ENCODE measurements at places on chromosomes 12 and 14.

- DNase-seq = no peak
These were observed 324.5 kb downstream of the PCNX1 start for GRCh38 chr14:71231521-71232393.

DNA sequence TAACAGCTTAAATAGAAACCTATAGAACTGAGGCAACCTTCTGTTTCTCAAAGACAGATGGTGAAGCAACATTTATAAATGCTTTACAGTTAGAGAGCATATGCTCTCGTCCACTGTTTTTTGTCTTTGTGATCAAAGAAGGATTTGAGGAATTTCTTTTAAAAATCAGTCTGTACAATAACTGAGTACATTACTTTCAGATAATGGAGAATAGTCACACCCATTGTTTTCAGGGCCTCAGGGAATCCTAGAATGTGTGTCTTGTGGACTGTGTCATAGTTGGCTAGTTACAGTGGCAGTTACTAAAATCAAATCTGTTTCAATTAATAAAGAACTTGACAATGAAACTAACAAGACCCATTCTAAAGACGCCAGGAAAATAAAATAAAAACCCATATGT lies 107.9 kb downstream of the PRKCH start:
- no peak for DNase-seq

DNA sequence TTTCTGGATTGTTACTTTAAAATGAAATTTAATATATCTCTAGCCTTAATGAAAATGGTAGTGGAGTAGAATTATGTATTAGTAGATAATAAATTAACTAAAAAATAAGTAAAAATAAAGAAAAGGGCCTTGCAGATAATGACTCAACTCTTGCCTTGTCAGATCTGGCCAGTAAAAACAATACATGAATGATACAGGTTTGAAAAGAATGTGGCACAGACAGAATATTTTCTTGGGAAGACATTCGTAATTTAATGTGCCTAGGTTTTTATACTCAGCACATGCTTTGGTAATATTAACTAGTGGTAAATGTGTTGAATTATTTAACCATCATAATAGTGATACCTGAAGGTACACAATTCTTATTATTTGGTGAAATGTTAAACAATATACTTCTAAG lies 28.3 kb downstream of the ATF7IP start:
- no peak for DNase-seq

GRCh38 chr12:91230841-91231240 lies 48.2 kb upstream of the DCN start:
- DNase-seq = no peak

GRCh38 chr14:64671591-64671990 lies 32.6 kb upstream of the PLEKHG3 start:
- no peak for DNase-seq

DNA sequence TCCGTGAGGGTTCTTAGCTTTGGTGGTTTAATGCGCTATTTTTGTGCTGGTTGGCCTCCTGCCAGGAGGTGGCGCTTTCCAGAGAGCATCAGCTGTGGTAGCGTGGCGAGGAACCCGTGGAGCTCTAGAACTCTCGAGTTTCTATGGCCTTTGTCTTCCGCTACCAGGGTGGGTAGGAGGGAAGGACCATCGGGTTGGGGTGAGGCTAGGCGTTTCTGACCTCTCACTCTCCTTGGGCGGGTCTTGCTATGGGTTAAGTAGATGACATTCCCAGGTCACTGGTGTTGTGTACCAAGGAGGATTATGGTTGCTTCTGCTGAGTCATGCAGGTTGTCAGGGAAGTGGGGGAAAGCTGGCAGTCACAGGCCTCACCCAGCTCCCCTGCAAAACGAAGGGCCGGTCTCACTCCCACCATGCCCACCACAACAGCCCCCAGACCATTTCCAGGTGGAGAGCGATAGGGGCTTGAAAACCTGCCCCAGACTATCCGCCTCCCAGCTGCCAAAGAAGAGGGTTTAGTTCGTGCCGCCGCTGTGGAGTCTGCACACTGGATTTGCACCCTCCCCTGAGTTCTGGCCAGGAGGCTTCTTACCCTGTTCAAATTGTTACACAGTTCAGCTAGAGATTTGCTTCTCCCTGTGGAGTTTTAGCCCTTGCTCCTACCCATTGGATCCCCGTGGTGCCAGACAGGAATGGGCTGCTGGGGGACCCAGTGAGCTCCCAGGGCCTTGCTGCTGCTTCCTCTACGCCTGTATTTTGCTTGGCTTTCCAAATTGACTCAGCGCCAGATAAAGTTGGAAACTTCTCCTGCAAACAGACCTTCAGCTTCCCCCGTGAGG lies 21.9 kb downstream of the RNFT2 start:
- no peak for DNase-seq

- DNase-seq = no peak
These were observed 239.1 kb downstream of the SSPN start for GRCh38 chr12:26434299-26435068.

DNA sequence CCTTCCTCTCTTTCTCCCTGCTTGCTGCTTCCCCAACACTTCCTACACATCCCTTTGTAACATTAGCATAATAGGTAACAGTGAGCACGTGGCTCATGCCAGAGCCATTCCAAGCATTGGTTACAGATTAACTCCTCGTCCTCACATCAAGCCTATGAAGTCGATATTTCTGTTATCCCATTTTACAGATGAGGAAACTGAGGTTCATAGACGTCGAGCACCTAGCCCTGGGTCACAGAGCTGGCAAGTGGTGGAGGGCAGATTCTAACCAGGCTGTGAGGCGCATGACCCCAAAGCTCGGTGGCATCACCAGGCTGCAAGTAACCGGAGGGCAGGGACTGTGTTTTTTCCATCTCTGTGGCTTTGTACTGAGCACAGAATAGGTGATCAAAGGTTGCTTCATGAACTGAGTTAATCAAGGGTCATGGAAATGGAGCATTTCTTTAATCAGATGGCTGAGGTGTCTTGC lies 5.7 kb upstream of the SERPINA1 start:
- DNase-seq = no peak

GRCh38 chr12:69919495-69919894 lies 94.5 kb downstream of the MYRFL start:
- DNase-seq = no peak

GRCh38 chr12:70197345-70197744 lies 45.9 kb upstream of the CNOT2 start:
- DNase-seq = no peak

DNA sequence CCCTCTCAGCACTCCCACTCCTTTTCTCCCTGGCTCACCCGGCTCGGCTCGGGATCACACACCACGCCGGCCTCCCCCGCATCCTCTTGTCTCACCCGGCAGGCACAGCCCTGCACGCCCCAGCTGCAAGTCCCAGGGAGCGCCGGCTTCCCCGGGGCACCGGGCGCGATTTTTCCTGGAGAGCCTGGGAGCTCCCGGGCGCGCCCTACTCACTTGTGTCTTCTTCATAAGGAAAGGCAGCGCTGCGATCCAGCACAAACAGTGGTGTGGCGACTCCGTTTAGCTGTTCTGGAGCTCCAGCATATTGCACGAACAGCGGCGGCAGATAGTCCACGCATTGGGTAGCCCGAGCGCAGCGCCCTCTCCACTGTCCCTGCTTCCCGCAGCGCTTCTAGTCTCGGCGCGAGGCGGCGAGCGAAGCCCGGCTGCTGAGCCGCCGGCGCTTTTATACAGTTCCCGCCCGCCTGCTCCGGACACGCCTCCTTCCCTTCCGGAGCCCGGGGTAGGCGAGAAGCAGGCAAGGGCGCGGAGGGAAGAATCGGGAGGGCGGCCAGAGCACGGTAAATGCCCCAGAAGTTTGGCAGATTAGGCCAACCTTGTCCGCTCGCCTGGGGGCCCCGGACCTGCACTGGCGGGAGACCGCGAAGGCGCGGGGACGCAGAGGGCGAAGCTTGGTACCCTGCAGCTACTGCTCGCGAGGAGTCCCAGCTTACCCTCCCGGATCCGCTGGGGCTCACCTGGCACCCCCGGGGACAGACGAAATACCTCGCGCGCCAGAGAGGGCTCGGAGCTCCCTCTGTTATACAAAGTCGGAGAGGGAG lies at the start of gene KITLG:
Gene KITLG (minus strand): TSS at position 421 of the 821 bp plus-strand sequence. CDS start 193 bp downstream, at position 228.
- DNase-seq = peak; percentile 48

DNA sequence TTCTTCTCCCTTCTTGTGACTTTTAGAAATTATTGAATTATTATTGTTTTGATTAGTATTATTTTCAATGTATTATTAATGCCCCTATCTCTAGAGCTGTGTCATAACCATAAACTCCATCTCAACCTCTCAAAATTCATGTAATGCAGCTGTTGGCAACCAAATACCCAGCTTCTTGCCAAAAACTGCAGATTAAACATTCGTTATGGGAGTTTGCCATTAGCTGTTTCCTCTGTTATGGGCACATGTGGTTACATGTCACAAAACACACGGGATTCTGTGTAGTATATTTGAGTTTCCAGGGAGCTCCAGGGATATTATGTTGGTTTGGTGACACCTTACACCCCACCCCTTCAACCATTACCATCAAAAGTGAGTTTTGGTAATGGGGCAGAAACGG lies 2.8 kb upstream of the ALX1 start:
- no peak for DNase-seq

DNA sequence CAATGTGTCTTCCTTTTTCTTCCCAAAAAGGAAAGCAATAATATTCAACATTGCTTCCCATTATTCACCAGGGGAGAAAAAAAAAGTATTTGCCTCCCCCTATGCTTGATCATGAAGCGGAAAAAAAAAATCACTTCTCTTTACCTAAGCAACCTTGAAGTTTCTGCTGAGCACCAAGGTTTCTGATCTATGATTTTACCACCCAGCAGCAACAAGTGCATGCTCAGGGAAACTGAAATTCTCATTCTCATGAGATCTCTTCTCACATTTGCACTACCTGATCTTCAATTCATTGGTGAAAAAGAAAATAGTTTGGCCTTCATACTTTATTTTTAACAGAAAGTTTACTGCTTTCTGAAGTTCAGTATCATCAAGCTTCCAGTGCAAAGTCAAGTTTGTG lies 125.8 kb downstream of the ARMH4 start:
- no peak for DNase-seq

DNA sequence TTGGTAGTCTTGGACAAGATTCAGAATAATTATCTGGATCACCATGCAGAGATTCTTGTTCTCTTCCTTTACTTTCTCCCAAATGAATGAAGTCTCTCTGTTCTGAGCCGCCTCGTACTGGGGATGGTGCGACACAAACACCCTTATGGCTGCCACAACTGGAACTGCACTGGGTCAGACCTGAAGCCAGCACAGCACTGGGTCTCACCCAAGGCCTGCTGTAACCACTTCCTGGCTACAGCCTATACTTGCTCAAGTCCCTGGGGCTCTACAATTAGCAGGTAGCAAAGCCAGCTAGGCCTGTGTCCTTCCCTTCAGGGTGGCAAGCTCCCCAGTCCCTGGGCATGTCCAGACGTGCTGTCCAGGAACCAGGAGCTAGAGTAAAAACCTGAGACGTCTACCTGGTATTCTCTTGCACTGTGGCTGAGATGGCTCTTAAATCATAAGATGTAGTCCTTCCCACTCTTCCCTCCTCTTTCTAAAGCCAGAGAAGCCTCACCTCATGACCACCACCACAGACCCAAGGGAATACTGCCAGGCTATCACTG lies 27.6 kb downstream of the IFNG start:
- no peak for DNase-seq

- no peak for DNase-seq
These were observed 25.0 kb downstream of the ELK3 start for GRCh38 chr12:96218989-96219678.

- no peak for DNase-seq
These were observed at the start of gene GSG1 for GRCh38 chr12:13103391-13104033. Gene GSG1, minus strand, starts transcription at chr12:13103667. Its CDS starts 155 bp downstream, at chr12:13103512.

DNA sequence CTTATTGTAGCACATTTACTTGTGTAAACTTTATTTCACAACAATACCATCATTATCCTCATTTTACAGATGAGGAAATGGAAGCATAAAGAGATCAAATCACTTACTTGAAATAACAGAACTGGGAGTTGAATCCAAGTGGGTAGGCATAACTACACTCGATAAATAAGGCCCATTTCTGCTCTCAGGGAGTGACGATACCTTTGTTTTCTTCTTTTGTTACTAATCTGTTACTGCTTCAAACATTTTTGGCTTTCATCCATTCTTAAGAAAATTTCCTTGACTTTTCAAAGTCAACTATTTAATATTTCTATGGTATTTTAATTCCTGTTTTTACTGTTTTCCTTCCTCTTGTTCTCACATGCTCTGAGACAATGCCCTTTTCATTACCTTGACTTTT lies 201.6 kb downstream of the ATP23 start:
- DNase-seq = no peak

DNA sequence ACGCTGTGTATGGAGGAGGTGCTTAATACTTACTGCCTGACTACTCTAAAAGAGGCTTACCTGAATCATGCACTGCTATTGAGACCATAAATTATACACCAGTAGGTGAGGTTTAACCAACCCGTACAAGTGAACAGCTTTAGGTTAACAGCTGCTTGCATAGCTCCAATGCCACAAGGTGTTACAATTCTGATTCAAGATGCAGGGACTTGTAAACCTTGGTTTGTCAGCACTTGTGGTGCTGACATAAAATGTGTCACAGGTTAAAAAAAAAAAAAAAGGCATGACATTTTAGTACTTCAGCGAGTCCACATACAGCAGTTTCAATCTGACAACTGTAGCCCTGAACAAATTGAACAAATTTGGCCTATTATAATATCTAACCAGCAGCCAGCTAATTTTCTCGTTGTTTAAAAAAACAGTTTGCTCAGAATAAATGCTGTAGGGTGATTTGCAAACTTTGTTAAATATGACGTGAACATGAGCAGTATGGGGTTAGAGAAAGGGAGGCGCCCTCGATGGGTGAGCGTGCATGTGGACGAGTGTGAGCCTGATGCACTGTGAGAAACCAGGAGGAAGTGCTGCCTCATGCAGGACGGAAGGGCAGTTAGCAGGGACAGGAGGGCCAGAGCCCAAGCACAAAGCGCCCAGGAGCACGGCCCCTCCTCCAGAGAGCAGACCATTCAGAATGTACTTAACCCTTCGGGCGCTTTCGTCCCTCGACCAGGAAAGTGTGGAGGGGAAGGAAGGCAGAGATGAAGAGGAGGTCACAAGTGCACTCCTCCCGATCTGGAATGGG lies 44.7 kb downstream of the TCHP start:
- DNase-seq = no peak

GRCh38 chr12:127327986-127328385 lies 939.0 kb upstream of the TMEM132C start:
- DNase-seq = no peak

DNA sequence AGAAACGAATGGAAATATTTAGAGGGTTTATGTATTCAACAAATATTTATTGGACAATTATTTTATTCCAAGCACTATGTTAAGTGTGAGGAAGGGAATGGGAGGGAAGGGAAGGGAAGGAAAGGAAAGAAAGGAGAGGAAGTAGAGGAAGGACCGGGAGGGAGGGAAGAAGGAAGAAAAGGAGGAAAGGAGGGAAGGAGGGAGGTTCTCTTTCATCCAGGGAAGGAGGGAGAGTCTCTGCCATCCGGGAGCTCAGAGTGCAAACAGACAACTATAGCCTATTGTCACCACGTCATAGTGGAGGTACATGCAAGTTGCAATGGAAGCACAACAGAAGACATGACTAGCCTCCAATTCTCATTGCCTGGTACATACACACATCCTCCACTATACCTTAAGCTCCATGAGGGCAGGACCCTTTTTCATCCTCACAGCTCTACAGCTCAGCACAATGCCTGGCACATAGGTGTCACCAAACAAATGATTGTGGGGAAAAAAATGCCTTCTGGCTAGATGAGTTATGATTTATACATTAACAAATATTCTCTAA lies 48.1 kb downstream of the DAD1 start:
- DNase-seq = no peak

All from substantia nigra (tissue), 51 donors.